ENCODE measurements at places on chromosomes 3 and 15.

- no peak for DNase-seq
These were observed 84.4 kb upstream of the RAD18 start for GRCh38 chr3:9047452-9048346.

GRCh38 chr15:47390208-47390765, 327.0 kb upstream of the SEMA6D start:
- no peak for DNase-seq

GRCh38 chr3:129039271-129040038, 21.1 kb upstream of the GP9 start:
- no peak for DNase-seq

DNA sequence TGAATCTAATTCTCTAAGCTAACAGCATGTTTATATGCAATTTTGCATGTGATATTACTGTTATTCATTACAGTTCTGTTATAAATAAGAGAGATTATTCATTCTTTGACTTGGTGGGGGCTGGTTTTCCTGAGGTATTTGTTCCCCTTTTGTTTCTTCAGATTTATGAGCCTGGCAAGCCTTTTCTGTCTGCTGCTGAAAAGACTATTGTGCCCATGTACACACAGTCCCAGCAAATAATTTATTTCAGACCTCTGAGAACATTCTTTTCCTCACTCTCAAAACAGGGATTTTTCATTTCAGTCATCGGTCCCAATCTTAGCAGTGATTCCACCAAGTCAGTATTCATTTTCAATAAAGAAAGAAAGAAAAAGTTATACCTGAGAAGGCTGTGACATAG, 716.8 kb downstream of the NSUN3 start:
- no peak for DNase-seq

GRCh38 chr3:159937561-159938166, 51.0 kb upstream of the IL12A start:
- no peak for DNase-seq

- no peak for DNase-seq
These were observed 124.0 kb upstream of the SNTN start for GRCh38 chr3:63528325-63529000.

- no peak for DNase-seq
These were observed 146.1 kb downstream of the SUCNR1 start for GRCh38 chr3:152019508-152019907.

DNA sequence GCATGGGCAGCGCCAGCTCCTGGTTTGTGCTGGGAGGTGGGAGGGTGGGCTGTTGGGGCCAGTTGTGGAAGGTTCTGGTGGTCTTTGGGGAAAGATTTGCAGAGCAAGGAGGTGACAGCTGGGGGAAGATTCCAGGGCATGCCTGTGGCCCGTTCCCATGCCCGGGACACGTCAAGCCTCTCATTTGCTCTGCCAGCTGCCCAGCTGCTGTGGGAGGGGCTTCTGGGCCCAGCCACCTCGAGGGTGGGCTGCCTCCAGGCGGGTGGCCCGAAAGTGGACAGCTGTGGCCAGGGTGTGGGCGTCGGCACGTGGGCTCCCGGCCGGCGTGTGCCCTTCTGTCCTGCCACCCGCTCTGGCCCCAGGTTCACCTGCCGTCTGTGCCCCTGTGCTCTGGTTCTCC, 17.2 kb downstream of the PLXNA1 start:
- no peak for DNase-seq

DNA sequence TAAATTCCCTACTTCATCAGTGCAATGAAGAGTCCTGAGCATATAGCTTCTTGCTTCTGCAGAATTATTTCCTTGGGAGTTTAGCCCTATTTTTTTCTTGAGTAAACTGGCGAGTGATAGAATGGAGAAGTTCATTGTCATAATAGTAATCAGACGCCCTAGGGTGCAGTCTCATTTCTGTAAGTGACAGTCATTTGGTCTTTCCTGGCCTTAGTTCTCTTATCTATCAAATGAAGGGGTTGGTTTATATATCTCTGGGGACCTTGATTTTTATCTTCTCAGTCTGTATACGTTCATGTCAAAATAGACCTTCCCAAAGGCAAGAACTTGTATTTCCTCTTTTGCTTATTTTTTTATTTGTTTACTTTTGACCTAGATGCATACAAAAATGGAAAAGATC, 9.9 kb upstream of the ALPK3 start:
- DNase-seq: no peak

DNA sequence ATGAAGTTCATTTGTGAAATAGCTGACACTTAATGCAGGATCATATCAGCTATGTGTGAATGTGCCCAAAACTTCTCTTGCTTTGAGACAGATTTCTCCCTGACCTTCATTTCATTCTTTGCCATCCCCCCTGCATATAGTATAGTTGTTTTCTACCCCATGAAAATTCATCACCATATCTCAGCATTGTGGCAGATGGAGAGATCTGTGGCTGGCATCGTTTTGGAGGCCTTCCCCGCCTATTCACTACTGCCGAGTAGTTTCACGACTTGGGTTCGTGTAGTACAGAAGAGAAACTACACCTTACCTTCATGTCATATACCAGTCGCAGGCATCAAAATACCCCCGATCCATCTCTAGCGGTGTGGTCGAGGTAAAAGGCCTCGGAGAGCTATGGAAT, 66.2 kb upstream of the SELENOK start:
- no peak for DNase-seq

DNA sequence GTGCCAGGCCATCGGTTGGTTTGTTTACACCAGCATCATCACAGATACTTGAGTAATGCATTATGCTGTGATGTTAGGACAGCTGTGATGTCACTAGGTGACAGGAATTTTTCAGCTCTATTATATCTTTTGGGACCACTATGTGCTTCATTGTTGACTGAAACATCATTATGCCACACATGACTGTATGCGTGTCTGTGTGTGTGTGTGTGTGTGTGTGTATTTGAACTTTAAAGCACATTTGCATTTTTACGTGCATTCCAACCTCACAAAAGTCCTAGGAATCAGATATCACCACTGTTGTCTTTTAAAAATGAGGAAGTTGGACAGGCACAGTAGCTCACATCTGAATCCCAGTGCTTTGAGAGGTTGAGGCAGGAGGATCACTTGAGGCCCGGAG, 223.0 kb downstream of the TBL1XR1 start:
- DNase-seq: no peak

- no peak for DNase-seq
These were observed 1.2 kb upstream of the ITIH4 start for GRCh38 chr3:52831500-52832301.

DNA sequence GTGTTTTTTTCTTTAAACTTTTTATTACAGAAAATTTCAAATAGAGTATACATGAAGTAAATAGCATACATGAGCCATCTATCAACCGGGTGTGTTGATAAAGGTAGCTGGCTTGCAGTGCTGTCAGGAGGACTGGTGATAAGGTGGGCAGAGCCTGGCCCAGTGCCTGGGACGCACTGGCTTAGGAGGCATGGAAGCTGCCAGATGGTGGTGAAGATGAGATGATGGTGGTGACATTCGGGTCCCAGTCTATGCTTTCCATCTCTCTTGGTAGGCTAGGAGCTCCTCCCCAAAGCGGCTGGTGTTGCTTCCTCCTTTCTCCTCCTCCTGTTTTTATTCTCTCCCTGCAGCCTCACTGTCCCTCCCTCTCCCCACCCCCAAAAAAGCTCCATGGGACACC, 101.7 kb downstream of the ADCY5 start:
- DNase-seq: no peak

DNA sequence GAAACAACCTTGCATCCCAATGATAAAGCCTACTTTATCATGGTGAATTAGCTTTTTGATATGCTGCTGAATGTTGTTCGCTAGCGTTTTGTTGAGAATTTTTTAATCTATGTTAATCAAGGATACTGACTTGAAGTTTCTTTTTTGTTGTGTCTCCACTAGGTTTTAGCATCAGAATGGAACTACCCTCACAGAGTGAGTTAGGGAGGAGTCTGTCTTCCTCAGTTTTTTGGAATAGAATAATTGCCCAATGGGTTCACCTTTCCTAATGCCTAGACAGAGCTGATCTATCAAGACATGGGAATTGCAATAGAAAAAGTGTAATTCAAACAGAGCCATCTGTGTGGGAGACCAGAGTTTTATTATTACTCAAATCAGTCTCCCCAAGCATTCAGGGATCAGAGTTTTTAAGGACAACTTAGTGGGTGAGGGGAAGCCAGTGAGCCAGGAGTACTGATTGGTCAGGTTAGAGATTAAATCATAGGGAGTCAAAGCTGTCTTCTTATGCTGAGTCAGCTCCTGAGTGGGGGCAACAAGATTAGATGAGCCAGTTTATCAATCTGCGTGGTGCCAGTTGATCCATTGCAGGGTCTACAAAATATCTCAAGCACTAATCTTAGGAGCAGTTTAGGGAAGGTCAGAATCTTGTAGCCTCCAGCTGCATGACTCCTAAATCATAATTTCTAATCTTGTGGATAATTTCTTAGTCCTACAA, 237.4 kb upstream of the PPP2R3A start:
- DNase-seq: no peak

- no peak for DNase-seq
These were observed 116.5 kb downstream of the SLMAP start for GRCh38 chr3:57872606-57873005.

DNA sequence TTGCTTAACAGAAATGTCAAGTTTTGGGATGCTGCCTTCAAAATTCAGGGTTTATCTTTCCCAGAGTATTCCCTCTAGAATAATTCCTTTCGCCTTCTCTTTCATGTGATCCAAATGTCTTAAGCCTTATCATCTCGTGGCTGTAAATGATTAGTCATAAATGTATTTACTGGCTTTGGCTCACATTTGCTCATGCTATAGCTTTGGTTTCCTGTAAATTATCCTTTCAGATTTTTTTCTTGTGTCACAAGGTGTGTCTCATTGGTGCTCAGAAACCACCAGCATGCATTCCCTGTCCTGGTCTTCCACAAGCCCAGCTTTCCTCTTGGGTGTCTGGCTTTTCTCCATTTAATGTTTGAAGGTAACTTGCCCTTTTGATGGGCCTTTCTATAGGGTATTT, 692.7 kb upstream of the ALCAM start:
- DNase-seq: no peak

GRCh38 chr3:115961380-115961779, 338.1 kb downstream of the GAP43 start:
- DNase-seq: no peak

DNA sequence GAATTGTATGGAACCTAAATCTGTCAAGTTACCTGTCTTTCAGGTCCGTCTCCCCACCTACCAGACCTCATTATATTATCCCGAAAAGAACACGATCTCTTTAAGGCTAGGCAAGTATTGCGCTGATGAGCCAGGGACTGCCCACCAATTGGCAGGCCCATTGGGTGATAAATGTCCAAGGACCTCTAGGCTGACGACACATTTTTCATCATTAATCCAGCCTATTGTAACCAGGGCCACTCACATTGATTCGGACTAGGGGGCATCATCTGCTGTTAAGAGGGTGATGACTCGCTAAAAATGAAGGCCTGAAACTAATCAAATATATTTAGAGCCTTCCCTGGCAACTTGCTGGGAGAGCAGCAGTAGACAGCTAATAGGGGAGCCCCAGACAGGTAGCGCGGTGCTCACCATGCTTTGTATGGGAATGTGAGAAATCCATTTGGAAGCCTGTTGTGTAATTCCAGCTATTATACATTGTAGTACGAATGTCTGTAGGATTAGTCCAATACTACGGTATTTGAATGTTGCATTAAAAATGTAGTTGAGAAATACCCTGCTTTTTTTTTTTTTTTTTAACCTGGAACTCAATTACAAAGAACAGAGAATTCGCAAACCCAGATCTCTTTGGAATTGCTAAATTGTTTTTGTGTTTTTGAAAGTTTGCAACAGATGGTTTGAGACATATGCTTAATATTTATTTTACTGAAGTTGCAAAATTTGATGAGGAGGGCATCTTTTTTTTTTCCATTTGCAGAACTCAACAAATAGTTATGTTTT, 156.1 kb downstream of the ROBO2 start:
- DNase-seq: no peak

- no peak for DNase-seq
These were observed 3.2 kb downstream of the KCTD6 start for GRCh38 chr3:58495101-58495500.

DNA sequence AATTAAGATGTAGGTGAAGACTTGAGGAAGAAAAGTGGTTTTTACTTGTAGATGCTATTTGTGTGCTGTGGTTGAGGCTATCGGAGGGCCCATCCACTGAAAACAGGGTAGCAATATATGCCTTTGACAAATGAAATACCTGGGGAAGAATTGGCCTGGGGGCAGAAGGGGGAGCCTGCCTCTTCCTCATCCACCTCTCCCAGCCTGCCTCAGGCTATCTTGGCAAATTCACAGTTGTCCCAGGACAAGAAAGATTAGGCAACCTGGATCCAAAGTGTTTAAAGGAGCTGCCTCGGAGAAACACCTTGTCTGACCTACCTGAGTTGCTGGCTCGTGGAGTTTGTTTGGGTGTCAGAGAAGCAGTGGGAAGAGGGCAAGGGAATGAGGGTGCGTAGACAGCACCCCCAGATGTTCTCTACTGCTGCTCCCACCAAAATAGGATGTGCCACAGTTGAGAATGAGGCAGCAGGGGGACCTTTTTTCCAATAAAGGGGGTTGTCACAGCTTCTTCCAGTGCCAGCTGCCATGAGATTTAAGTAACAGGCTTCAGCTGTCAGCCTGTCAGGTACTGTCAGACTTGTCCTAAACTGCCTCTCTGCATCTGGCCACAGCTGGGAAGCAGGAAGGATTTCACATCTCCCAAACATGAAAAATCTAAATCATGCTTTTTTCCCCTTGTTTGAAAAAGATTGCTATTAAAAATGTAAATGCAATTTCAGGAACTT, 9.2 kb downstream of the PLEKHO2 start:
- no peak for DNase-seq

DNA sequence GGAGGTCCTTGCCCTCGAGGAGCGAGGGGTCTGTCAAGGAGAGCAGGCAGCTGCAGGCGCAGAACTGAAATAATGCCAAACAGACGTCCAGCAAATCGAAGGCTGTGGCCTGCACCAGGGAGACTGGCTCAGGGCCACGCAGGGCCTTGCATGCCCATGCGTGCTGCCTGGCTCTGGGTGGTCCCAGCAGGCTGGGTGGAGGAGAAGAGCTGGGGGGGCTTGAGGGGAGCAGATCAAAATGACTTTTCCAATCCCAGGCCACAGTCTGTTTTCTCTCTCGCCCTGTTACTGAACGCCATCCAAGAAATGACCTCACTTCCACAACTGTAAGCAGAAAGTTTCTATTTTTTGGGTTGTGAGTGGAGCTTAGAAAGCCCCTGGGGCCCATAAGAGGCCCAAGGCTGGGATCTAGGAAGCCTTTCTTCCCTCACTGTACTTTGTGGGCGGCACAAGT, 96.9 kb upstream of the RPL32 start:
- no peak for DNase-seq

GRCh38 chr3:51386159-51386851, 1.2 kb downstream of the MANF start:
- DNase-seq: no peak

DNA sequence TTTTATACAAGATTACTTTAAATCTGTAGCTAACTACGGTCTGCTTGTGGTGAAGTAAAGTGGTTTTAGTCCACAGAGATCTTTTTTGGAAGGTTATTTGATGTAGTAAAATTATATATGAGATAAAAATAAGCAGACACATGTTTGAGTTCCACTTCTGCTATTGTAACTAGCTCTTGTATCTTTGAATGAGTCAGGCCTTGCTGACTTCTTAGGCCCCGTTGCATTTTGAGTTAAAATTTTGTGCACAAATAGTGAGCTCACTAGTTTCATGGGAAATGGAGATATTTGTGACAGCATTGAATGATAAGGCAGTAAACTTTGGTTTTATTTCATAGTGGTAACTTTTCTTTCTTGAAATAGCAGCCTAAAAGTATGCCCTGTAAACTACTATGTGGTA, 42.6 kb downstream of the ARIH1 start:
- no peak for DNase-seq

- DNase-seq: no peak
These were observed 14.9 kb downstream of the MUC4 start for GRCh38 chr3:195796795-195797194.

GRCh38 chr3:127339928-127340861, 52.3 kb upstream of the PRR20G start:
- no peak for DNase-seq

All from stimulated activated CD4-positive, alpha-beta T cell treated with anti-CD3 and anti-CD28 coated beads, TNF-alpha, amount 100 ng/mL, for 48 hours (primary cell).